Stimulated activated CD4-positive, alpha-beta T cell treated with anti-CD3 and anti-CD28 coated beads, TNF-alpha, amount 100 ng/mL, for 24 hours (primary cell): ENCODE measurements at places on chromosomes 3 and 15.

GRCh38 chr3:190543671-190544070, 29.8 kb downstream of the IL1RAP start:
- DNase-seq, result no peak

DNA sequence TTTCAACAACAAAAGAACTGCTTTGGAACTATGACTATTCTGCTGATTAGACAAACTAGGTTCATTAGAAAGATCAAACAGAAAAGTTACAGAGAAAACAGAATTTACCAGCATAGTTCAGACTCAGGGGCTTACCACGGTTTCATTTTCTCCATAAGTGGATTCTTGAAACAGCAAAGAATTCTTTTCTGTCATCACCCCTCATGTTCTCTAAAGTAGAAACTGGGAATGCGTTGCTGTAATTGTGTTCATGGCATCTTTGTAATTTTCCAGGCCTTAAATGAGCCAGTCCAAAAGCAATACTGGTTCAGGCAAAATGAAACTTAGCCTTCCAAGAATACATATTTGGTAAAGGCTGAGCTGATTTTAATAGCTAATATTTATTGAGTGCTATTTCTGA, 287.8 kb downstream of the CHL1 start:
- DNase-seq, result no peak

DNA sequence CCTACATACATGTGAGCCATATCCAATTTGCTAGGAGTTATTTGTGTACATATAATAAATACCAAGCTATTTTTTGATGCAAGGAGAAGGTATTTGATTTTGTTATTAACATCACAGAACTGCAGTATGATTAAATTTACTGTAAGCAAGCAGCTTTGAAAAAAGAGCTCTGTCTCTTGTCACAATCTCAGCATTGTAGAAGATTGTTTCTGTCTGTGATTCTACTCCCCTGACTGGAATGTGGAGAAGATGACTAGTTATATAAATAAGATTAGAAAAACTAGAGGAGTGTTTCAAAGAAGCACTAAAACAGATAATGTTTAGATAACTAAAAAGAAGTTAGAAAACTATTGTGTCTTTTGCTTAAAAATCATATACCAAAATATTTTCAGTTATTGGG, 17.1 kb upstream of the DCBLD2 start:
- DNase-seq, result no peak

DNA sequence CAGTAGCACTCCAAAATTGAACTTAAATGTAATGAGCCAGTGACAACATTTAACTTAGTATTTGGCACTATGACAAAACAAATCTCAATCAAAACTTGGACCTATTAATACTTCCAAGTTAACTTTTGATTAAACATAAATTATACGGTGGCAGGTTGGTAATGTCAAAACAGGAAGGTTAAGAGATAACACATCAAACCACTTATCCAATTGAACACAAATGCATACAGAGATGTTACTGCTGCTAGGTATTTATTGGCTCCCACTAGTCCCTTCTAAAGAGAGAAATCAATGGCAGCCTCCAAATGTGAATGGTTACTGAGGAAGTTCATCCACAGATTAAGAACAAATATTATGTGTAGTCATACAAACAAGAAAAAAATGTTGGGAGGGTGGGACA, 1.8 kb downstream of the GSK3B start:
- no peak for DNase-seq

DNA sequence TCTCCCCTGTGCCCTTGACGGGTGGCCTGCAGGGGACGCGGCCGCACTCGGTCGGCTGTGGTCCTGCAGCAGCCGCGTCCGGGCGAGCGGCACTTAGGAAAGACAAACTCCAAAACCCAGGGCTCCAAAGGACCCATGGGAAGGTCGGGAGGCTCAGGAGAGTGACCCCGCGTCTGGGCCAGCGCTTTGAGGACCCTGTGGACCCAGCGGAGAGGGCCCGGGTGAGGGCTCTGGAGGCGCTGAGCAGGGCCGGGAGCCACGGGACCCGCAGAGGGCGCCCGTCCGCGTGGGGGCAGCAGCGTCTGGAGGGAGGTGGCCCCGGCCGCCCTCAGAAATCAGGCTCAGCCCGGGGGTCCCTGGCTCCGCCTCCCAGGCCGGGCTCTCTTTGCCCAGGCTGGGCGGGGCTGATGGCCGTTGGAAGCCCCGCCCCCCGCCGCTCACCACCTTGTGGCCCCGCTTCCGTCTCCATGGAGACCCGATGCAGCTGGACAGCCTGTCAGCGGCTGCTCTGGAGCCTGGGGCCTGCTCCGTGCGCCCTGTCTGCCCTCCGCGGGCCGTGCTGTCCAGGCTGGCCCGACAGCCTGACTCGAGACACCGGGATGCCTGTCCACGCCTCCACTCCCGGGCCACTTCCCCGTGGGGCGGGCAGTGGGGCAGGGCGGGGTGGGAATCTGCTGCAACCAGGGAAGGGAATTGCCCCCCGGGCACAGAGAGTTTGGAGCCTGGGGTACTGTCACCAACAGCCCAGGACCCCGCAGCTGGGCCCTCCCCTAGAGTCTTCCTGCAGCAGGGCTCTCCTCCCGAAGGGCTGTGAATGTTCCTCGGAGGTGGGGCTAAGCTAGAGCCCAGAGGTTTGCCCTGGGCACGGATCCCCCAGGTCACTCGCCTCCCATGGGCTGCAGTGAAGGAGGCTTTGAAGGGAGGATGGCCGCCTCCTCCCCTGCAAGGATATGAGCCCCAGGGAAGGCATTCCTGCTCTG, 34.8 kb upstream of the RPL32 start:
- no peak for DNase-seq

DNA sequence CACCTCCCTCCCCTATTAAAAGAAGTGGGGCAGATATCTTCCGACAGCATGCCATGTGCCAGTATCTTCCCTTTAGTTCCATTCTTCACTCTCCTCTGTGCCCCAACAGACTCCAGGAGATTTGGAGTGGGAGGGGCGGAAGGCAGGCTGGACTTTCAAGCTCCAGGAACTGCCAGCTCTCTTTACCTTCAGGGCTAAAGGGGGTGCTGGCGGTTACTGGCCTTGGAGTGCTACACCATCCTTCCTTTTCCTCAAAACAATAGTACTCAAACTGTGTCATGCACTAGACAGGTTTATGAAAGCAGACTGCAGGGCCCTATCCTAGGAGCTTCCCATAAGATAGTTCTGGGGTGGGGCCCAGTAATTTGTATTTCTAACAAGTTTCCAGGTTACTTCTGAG, 6.0 kb downstream of the LINS1 start:
- no peak for DNase-seq

GRCh38 chr3:14614862-14615261, 36.7 kb upstream of the CCDC174 start:
- no peak for DNase-seq

- peak; percentile 1 for DNase-seq
These were observed 120.1 kb upstream of the NMNAT3 start for GRCh38 chr3:139797724-139798343.

DNA sequence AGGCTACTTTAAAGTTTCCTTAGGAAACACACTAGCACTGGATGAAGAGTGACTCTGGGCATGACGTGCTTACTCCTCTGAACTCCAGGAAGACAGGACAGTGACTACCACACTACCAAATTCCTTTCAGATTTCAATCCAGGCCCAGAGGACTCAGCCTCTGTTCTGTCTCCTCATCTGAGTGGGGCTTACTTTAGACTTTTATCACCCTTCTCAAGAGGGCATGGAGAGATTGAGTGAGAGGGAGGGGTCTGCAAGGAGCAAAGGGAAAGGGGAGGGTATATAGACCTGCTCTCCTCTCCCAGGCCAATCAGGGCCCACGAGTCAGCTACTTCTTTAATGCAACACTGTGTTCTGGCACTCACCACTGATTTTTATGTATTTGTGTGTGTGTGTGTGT, 29.4 kb upstream of the RSL24D1 start:
- DNase-seq, result no peak

DNA sequence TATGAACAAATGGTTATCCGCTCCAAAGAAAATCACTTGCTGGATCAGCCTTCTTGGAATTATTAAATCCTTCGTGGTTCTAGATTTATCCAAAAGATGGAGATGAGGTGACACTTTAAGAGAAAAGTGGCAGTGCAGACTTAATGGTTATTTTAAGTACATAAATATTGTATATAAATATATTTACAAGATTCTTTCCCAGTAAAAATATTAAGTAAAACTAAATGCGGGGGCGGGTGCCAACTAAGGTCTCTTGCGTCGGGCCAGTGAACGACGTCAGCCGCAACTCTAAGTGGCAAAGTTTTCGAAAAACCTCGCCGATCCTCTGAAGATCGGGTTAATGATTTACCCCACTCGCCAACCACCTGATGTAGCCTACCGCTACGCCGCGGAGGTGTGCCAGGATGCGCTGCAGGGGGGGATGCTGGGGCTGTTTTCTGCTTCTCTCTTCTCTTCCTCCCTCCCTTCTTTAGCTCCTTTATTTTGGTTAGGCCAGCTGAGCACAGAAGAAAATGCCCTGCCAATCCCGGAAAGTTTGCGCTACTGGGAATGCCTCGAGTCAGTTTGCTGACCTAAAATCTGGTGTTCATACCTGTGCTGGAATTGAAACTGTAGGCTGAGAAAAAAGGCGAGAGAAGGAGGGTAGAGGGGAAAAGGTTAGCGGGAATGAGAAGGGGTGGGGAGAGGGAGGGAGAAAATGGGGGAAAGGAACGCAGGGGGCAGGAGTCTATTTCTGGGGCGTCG, 7.6 kb upstream of the FOXB1 start:
- DNase-seq, result no peak

- no peak for DNase-seq
These were observed 38.8 kb downstream of the BHLHE40 start for GRCh38 chr3:5017925-5018531.

DNA sequence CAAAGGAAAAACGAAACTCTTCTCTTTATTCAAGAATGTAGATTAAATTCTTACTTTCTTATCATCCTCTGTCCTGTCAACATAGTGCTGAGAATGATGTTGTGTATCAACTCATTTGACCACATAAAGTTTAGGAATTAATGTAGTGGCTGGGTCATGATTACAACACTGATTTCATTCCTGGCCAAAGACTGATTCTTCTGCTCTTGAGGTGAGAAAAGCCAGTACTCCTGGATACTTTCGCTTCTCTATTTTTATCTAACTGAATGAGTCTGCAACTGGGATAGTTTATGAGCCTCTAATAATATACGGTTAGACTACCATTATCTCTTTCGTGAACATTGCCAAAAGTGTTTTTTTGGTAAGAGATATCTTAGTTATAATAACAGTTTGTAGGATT, 173.0 kb downstream of the LPP start:
- DNase-seq, result no peak

DNA sequence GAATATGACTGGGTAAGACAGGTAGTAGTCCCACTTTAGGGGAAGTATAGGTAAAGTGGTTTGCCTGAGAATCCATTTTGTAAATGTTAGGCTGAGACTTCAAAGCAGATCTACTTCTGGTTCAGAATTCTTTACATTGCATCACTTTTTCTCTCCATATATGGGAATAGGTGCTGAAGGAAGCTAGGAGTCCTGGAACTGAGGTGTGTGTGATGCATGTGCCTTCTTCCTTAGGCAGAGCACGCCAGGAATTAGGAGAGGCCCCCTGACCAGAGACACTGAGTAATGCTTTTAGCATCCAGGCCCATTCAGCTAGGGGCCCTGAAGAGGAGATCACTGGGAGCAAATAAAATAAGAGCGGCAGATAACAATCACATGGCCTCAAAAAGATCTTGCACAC, 69.2 kb upstream of the DCP1A start:
- DNase-seq, result no peak

DNA sequence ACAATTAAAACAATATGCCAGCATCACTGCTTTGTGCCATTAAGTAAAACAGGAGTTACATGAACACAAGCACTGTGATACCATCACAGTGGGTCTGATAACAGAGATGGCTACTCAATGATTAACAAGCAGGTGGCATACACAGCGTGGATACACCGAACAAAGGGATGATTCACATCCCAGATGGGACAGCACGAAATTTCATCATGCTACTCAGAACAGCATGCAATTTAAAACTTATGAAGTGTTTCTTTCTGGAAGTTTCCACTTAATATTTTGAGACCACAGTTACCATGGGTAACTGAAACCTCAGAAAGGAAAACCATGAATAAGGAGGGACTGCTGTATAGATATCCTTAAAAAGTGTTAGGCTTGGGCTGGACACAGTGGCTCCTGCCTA, 44.5 kb downstream of the SLC24A1 start:
- no peak for DNase-seq

DNA sequence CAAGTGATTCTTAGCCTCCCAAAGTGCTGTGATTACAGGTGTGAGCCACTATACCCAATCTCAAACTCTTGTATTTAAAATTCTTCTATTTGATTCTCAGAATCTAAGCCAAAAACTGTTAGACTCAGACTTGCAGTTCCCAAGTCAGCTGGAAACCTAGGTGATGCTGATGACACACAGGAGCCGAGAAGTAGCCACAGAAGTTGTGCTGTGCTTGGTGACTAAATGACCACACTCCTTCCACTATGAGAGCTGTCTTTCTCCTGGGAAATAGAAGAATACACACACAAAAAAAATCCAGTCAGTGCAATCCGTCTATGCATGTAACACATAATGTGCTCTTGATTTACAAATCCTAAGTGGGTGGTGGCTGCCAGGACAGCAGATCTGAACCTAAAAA, 33.9 kb downstream of the ILDR1 start:
- no peak for DNase-seq

DNA sequence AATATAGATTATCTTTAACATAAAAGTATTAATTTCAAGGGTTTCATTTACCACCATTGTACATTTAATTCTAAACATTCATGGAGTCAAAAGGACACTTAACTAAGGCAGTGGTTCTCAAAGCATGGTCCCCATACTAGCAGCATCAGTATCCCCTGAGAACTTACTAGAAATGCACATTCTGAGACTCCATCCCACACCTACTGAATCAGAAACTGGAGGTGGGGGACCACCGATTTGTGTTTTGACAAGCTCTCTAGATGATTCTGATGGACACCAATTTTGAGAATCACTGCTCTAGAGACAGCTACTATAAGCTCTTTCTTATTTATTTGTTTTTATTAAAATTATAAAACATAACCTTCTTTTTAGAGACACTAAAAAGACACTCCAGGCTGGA, 34.0 kb downstream of the SENP5 start:
- DNase-seq, result no peak
